PC-3 (cell line): ENCODE measurements at places on chromosomes 7 and 10. TPM values are rescaled to one million over a fixed set of nuclear protein-coding genes. Genes with fewer than 3 reads are reported as not detected.

- no peak for DNase-seq
Measured at GRCh38 chr7:50376056-50376820, 71.7 kb downstream of the IKZF1 start.

GRCh38 chr7:28891192-28891875 is 66.8 kb downstream of the TRIL start:
- no peak for DNase-seq

Gene CPA5
- 1.3 TPM in 1 of 2 replicates, not detected in the other for total RNA-seq

GRCh38 chr7:84914598-84914997 is 272.3 kb downstream of the SEMA3D start:
- DNase-seq = peak; percentile 30

Gene HABP2
- not detected in 2 replicates for total RNA-seq
